ENCODE measurements at places on chromosomes 2 and 18.

GRCh38 chr2:58447586-58447985 is 206.5 kb upstream of the FANCL start:
- DNase-seq: no peak

- DNase-seq: no peak
These were observed 210.7 kb downstream of the KLHL29 start for GRCh38 chr2:23595601-23596251.

DNA sequence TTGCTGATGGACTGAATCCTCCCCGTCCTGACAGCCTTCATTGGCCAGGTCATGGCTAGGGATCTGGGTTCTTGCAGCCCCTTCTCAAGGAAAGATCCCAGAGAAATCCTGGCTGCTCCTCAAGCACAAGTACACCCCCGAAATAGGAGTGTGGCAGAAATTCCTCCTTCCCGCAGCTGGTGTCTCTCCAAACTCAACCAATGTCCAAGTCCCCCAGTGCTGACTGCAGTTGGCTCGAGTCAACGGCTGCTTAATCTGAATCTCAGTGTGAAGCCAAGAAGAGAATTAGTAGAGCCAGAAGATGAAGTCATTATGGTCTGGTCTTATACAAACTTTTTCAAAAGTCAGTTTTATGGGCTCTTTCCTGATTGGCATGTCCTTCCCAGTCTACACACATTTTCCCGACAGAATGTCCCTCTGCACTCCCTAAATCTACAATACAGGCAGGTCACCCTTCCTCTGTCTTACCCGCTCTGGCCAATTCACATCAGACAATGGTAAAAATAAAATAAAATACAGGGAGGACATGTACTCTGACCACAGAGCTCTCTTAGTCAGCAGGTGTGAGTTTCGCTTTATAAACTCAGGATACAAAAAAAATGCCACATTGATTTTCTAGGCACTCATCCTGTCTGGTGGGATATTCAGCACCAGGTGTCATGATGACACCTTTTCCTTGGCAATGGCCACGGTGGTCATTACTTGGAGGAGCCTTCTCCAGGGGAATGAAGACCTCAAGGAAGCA is 76.9 kb upstream of the PAPOLG start:
- no peak for DNase-seq

GRCh38 chr2:178882666-178883440 is 75.6 kb upstream of the TTN start:
- DNase-seq: no peak
